Right ventricle myocardium superior (tissue), 1 donor: ENCODE measurements at places on chromosomes 12 and 14. TPM values are rescaled to one million over a fixed set of nuclear protein-coding genes. Genes with fewer than 3 reads are reported as not detected.
A peak's percentile ranks its signal among the peaks of the same experiment; 100 is the strongest.

DNA sequence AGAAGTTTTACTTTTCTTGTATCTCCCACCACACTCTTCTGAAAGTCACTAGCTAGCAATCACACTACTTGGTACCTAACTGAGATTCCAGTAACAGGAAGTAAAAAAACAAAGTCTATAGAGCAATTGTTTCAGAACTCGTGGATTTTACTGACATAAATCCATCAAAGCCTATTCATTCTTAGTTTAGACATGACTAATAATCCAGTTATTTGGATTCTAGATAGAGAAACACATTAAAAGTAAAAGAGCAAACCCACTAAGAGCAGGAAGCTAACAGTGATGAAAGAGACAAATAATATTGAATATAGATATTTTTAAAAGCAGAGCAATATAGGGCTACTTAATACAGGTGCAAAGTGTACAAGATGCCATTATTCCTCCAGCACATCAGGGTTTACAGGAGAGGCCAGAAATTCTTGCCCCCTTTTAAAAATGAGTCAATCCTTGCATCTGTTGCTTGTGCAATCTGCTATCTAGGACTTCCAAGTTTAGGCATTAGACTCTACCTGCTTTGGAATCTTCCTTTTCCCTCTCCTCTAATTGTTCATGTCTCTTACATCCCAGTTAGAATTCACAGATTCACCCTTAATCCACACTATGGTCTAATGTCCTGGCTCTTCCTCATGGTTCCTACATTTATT is 6.0 kb downstream of the HEATR5A start:
- DNase-seq = no peak

BDKRB2 gene
- total RNA-seq = 1.2 TPM

DNA sequence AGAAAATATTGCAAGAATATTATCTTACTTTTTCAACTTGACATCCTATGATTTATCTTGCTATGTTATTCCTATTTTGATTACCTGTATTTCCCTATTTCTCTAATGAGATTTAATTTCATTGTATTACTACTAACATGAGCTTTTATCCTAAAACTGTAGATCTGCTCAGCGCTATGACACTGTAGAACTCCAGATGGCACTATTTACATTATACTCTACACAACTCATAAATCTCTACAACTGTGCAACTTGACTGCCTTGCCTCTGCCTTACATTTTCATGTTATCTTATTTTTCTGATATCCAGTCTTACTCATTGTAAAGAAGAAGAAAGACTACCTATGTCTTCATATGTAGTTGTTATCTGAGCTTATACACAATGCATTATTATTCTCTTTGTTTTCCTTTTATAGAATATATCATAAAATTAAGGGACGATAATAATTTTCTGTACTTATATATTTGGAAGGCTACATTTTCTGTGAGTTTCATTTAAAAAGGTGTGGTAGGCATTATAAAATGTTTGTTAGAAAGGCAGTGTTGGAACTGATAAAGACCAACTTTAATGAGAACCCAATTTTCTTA is 24.1 kb downstream of the NUP37 start:
- no peak for DNase-seq

DNA sequence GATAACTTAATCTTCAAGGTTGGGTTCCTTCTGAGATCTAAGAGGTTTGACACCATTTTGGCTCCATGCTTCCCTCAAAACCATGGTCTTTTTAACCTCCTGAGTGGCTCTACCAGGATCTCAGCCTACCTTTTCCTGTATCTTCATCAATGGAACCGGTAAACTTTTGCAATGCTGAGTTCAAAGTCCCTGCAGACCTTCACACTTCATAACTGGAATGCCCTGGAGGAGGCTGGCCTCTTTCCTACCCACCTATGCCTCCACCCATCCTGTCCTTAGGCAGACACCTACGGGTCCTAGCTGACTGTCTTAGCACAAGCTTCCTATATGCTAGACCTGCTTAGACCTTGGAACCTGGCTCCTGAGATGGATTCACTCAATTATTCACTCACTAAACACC is 89.5 kb upstream of the EEA1 start:
- no peak for DNase-seq

DNA sequence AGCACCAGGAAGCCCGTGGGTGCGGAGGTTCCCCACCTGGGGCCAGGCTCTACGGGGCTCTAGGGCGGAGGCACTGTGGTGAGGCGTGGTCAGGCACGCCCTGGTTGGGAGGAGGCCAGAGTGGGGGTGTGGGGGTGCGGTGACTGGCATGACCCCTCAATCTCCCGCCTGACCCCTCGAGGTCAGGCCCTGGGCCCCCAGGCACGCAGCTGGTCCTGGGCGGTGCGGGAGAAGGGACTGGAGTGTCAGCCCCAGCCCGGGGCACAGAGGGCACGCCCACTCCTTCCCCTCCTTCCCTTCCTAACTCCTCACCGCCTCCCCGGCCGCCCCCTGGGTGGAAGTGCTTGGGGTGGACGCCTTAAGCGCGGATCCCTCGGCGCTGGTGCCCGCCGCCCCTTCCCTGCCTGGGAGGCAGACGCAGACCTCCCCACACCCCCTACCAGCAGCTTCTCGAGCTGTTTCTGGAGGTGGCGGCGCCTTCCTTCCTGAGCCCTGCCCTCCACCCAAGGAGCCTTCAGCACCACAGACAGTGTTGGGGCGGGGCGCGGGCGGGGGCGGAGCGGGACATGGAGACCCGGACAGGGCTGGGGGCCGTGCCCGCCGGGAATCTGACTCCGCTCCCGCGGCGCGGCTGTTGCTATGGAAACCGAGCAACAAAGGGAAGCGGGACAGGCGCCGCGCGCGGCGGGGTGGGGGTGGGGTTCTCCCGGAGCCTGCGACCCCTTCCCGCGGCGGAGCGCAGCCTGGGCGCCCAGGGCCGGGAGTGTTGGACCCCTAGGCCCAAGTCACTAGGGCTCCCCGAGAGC is 741 bp upstream of the CRIP2 start:
- peak; percentile 97 for DNase-seq

CYP27B1 gene
- total RNA-seq = not detected

- no peak for DNase-seq
Measured at GRCh38 chr12:55693323-55694187, 14.1 kb downstream of the ITGA7 start.
